ENCODE measurements at places on chromosomes 3 and 15. TPM values are rescaled to one million over a fixed set of nuclear protein-coding genes. Genes with fewer than 3 reads are reported as not detected.

The CPN2 gene
- not detected for total RNA-seq

DNA sequence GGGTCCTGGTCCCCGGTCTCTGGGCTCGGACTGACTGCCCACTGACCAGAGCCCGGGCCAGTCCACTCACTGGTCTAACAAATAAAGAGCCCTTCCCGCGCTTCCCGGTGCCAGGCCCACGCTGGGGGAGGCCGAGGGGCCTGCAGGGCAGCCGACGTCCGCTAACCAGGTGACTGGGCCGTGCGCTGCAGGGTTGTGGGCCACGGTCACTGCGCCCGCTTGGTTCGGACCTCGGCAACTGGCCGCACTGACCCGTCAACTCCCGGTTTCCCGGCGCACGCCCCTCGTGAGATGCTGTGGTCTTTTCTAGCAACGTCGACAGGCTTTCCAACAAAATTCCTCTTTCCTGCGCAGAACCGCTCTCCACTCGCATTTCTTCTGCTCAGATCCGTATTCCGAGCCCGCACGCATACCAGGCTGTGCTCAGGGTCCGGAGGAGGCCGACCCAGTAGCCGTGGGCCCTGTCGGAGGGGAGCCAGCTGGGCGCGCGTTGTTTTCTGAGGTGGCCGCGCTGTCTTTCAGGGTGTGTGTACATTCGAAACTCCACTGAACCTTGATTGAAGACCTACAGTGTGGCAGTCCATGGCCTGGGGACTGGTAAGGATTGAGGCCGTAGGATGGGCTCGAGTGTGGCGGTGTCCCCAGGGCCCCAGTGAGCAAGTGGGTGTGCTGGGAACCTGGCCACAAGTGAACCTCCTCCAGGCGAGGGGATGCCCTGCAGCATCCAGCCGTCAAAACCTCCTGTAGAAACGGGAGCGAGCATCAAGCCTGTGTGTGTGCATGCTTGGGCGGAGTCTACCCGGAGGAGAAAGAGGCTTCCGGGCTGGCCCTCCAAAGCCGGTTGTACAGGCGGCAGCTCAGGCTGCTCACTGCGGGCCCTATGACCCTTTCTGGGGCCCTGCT lies 875 bp upstream of the NT5DC2 start:
- peak; percentile 89 for DNase-seq

- DNase-seq = no peak
Observed at GRCh38 chr15:50340416-50340815, 14.6 kb downstream of the GABPB1 start.

GRCh38 chr3:13528217-13528867 lies 20.6 kb upstream of the FBLN2 start:
- no peak for DNase-seq

- DNase-seq = no peak
Observed at GRCh38 chr3:114095796-114096195, 39.3 kb downstream of the QTRT2 start.

GRCh38 chr3:58052373-58053273 lies 44.4 kb downstream of the FLNB start:
- no peak for DNase-seq

DNA sequence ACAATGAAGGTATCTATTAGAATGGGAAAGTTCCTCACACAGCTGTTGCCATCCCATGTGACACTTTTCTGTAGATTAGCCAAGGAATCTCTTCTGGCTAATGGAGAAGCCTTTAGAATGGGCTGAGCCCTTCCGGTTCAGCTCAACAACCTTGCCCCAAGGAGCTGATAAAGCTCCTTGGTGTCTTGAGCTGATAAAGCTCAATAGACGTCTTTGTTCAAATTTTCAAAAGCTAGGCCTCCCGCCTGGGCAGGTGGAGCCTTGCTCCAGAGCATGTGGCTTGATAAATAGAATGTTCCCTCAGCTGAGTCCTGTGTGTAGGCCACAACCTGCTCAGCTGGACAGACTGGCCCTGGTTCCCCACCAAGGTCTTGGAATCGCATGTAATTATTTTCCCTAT lies 7.2 kb upstream of the BNIP2 start:
- no peak for DNase-seq

The C3orf62 gene
- total RNA-seq = 17.9 TPM

- no peak for DNase-seq
Observed at GRCh38 chr3:188979248-188979647, 192.5 kb upstream of the TPRG1 start.

The CTXND1 gene
- 0.49 TPM for total RNA-seq

DNA sequence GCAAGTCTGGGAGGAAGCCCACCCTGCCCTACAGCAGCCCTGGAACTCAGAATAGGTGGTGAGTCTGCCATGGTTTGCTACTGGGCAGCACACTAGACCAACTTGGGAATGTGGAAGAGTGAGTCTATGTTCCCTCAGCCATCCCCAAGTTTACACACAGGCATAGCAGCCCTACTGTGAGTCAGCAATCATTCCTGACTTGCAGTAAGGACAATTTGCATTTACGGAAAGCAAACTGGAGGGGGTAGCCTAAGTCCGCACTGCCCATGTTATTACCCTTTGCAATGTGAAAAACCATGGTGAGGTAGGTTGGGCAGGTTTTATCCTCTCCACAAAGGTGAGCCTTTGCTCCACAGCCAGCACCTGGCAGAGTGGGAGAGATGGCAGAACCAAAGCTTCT lies 4.6 kb downstream of the TCTA start:
- DNase-seq = no peak

- no peak for DNase-seq
Observed at GRCh38 chr15:44207643-44208042, 12.6 kb upstream of the FRMD5 start.

DNA sequence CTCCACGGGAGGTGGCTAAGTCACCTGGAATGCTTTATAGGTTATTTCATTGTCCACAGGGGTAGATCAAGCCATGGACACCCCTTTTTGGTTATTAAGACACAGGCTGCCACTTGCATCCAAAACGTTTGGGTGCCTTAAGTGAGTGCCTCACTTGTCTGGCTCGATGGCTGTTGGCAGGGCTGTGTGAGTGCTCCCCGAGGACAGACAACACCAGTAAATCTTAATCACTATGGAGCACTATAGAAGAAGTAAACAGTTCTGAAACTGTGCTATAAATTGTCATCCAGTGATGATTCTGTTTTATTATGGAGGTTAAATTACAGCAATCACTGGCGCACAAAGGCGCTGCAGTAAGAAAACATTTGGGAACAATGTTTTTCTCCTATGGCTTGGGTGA lies 215.5 kb downstream of the CACNA2D3 start:
- DNase-seq = no peak

The RNF7 gene
- 57.0 TPM for total RNA-seq

- no peak for DNase-seq
Observed at GRCh38 chr15:74543583-74543982, 2.6 kb downstream of the ARID3B start.

- DNase-seq = no peak
Observed at GRCh38 chr15:60116456-60117089, 112.5 kb downstream of the FOXB1 start.

The CTXN2 gene
- not detected for total RNA-seq

The AHSG gene
- not detected for total RNA-seq

DNA sequence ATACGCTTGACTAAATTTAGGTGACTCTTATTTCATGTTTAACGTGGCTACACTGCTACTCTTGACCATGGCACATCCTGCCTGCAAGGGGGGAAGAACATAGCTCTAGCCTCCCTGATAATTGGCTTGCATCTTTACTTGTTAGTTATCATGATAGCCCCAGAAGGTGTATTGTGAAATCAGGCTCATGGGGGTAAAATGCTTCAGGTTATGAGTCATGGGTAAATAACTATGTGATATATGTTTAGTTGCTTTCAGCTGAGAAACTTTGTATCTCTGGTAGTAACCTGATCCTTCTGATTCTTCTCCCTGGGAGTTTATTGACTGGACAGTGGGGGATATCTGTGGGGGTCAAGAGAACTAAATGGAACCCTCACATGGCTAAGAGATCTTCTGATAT lies 660.8 kb upstream of the UBE2E2 start:
- no peak for DNase-seq

The MUC13 gene
- not detected for total RNA-seq

DNA sequence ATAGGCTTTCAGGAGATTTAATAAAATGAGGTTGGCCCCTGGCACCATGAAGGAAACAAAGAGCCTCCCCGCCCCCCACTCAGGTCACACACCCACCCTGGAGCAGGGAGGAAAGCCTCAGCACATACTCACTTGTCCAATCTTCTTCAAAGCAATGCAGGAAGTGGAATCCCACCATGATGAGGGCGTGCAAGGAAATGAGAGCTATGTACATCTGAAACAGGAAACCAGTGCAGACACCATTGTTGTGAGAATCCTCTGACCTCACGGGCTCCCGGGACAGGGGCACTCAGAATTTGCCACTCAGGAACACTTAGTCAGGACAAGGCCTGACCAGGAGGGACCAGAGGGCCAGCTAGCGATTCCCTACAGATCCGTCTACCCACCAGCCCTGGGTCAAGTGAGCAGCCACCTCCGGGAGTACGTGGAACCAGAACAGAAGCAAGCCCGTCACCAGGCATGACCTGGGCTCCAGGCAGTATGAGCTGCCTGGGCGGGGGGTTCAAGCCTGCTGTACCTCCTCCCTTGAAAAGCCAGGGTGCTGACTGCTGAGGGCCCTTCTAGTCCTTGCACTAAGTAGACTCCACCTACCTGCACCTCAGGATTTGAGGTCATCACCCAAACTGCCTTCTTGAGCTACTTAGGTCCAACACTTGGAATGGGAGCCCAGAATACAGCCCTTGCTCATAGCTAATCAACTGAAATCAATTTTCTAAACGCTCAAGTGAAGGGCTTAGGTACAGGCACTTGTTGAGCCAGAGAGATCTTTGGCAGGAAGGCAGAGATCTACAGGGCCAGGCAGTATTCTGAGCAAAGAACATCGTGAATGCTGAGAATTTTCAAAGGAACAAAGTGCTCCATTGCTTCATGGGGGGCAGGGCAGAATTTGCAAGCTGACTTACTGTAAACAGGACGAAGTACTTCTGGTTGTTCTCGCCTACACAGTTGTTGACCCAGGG lies 42.7 kb downstream of the ZDHHC3 start:
- DNase-seq = no peak

- DNase-seq = no peak
Observed at GRCh38 chr3:107100573-107100972, 276.7 kb upstream of the CCDC54 start.

DNA sequence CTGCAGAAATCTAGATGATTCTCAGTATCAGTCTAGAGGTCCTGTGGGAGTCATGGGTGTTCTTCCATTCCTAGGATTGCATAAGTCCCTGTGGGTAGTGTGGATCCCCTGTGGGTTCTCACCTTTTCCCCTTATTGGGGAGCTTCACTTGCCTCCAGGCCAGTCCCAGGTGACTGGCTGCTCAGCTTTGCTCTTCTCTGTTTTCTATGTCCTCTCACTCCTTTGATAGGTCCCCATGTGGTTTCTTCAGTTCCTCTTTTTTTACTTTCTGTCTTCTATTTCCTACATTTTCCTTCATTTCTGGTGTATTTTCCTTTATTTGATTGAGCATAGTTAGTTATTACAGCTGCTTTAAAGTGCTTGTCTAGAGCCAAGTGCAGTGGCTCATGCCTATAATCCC lies 10.9 kb downstream of the TEX55 start:
- DNase-seq = no peak

The SERPINI2 gene
- not detected for total RNA-seq

The GABRR3 gene
- not detected for total RNA-seq

All from vagina (tissue), 2 donors.